ENCODE measurements at places on chromosomes 11 and 22. TPM values are rescaled to one million over a fixed set of nuclear protein-coding genes. Genes with fewer than 3 reads are reported as not detected.

DNA sequence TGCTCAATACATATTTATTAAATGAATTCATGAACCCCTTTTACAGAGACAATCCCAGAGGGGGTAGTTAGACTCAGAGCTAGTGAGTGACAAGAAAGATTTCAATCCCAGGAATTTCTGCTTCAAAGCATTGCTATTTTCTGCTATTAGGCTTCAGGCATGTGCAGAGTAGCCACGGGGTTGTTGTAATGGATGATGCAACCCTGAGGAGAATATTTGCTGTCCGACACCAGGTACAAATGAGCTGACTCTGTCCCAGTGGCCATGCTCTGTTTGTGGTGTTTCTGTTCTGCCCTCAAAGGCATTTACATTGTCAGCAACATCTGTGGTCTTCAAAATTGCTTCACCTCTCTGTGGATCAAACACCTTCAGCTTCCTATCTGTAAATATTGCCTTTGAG lies 102.6 kb downstream of the CSNK2A3 start:
- DNase-seq = peak; percentile 8

DNA sequence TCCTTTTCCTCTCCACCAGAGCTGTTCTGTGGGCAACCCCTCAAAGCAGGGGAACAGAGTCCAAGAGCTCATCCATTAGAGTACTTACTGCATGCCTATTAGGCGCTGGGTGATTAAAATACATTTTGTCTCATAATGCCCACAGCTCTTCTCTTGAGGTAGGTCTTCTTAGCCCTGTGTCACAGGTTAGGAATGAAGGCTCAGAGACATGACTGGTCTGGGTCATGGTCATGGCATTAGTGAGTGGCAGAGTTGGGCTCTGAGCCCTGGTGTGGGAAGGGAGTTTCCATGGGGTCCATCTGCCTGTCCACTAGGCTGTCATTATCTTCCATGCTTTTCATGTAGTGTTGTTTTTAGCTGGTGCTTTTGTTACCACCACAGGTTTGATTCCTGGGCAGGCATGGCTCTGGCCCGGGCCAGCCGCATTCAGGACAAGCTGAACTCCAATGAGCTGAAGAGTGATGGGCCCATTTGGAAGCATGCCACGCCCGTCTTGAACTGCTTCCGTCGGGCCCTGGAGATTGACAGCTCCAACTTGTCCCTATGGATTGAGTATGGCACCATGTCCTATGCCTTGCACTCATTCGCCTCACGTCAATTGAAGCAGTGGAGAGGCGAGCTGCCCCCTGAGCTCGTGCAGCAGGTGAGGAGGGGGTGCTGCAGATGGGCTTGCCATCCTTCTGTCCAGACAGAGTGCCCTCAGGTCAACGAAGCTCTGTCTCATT lies 76.1 kb downstream of the CABIN1 start:
- DNase-seq = no peak

DNA sequence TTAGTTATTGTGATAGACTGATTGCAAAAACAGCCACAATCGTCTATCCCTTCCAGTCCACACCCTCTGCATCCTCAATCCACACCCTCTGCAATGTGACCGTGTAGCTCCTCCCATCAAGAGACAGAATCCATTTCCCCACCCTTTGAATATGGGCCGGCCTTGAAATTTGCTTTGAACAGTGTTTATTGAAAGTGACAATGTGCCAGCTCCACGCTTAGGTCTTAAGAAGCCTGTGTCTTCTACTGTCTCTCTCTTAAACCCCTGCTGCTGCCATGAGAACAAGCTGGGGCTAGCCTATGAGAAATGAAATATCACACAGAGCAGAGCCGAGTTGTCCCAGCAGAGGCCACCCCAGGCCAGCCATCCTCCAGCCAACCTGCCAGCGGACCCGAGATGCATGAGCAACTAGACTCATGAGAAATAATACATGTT lies 22.3 kb upstream of the MICAL2 start:
- peak; percentile 75 for DNase-seq

- no peak for DNase-seq
Measured at GRCh38 chr22:40743768-40744167, 64.5 kb downstream of the MCHR1 start.

DNA sequence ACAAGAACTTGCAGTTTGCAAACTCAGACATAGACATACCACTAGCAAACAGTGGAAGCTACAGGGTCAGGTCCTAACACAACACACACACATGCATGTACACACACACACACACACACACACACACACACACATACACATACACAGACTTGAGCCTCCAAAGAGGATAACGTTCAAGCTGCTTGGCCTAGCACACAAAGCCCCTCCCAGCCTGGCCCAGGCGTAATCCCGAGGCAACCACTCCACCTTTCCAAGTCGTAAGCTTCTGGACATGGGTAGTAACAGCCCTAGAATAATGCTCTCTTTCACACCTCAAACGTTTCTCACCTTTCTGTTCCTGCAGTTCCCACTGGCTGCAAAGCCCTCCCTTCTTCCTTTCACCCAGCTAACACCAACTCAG lies 88.6 kb downstream of the LARGE1 start:
- no peak for DNase-seq

- DNase-seq = no peak
Measured at GRCh38 chr22:40335358-40335757, 10.9 kb upstream of the ADSL start.

GRCh38 chr22:49373289-49373666 lies 454.4 kb downstream of the BRD1 start:
- no peak for DNase-seq

GRCh38 chr11:96045622-96046456 lies 121.9 kb upstream of the MTMR2 start:
- peak; percentile 50 for DNase-seq

- DNase-seq = no peak
Measured at GRCh38 chr11:1908618-1909017, 10.9 kb upstream of the TNNT3 start.

GRCh38 chr22:38049812-38050619 lies 7.2 kb upstream of the PICK1 start:
- DNase-seq = no peak

DNA sequence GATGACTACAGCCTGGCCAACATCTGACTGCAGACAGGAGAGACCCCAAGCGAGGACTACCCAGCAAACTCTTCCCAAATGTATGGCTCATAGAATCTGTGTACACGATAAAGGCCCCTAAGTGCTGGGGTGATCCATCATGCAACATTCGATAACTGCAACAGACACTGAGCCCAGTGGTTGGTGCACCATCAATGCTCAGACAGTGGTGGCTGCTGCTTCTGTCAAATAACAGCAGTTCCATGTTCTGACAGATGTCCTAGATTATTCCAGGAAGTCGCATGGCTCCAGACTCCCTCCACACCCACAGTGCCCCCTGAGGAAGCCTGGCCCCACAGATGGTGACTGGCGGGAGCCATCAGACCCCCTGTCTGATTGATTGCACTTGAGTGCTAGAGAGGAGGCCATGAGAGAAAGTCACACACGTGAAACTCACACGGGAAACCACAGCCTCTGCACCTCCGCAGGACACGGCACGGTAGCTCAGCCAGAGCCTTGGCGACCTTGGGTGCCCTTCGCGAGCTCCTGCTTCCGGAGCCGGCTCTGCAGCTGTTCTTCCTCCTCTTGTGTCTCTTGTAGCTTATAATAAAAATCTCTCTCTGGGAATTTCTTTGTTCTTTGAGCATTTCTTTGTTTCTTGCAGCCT lies 1155.9 kb downstream of the TBC1D22A start:
- DNase-seq = no peak

GRCh38 chr11:125777309-125777708 lies 1.3 kb downstream of the PATE2 start:
- DNase-seq = no peak

- peak; percentile 9 for DNase-seq
Measured at GRCh38 chr11:84947970-84948580, 679.1 kb downstream of the DLG2 start.

GRCh38 chr22:48639021-48639795 lies 1188.5 kb downstream of the BRD1 start:
- no peak for DNase-seq

GRCh38 chr22:45235101-45235777 lies 5.5 kb downstream of the KIAA0930 start:
- no peak for DNase-seq

Gene FGF4
- total RNA-seq = not detected

Gene CCDC116
- total RNA-seq = 0.32 TPM

Gene PTPRCAP
- total RNA-seq = 0.32 TPM

Gene MTCH2
- total RNA-seq = 78.9 TPM

Gene ZNF215
- total RNA-seq = 6.5 TPM

Gene TRIM49
- total RNA-seq = not detected

Gene C22orf15
- total RNA-seq = 1.6 TPM
